GM23338 (cell line): ENCODE measurements at places on chromosomes 5 and 9. TPM values are rescaled to one million over a fixed set of nuclear protein-coding genes. Genes with fewer than 3 reads are reported as not detected.
A peak's percentile ranks its signal among the peaks of the same experiment; 100 is the strongest.

GRCh38 chr5:32298059-32298415, 14.7 kb downstream of the MTMR12 start:
- H3K27ac ChIP-seq = no peak overlapping the region
- H3K36me3 ChIP-seq = peaks cover 17% of the 10 kb centered on the region
- H3K27me3 ChIP-seq = no peaks in the 10 kb centered on the region
- peaks cover 30% of the 10 kb centered on the region for H3K4me1 ChIP-seq
- DNase-seq = no peak
- no peak overlapping the region for H3K4me3 ChIP-seq

Gene LCP2
- 0.35 and 0.38 TPM in 2 replicates for total RNA-seq

Gene ZBTB34
- total RNA-seq = 21.9 and 23.7 TPM in 2 replicates

- peak overlapping the region; percentile 55 for H3K27ac ChIP-seq
- DNase-seq = peak; percentile 35
- no peaks in the 10 kb centered on the region for H3K36me3 ChIP-seq
- H3K4me3 ChIP-seq = no peak overlapping the region
- H3K27me3 ChIP-seq = no peaks in the 10 kb centered on the region
Measured at GRCh38 chr9:132006677-132007370, 72.8 kb downstream of the MED27 start.

DNA sequence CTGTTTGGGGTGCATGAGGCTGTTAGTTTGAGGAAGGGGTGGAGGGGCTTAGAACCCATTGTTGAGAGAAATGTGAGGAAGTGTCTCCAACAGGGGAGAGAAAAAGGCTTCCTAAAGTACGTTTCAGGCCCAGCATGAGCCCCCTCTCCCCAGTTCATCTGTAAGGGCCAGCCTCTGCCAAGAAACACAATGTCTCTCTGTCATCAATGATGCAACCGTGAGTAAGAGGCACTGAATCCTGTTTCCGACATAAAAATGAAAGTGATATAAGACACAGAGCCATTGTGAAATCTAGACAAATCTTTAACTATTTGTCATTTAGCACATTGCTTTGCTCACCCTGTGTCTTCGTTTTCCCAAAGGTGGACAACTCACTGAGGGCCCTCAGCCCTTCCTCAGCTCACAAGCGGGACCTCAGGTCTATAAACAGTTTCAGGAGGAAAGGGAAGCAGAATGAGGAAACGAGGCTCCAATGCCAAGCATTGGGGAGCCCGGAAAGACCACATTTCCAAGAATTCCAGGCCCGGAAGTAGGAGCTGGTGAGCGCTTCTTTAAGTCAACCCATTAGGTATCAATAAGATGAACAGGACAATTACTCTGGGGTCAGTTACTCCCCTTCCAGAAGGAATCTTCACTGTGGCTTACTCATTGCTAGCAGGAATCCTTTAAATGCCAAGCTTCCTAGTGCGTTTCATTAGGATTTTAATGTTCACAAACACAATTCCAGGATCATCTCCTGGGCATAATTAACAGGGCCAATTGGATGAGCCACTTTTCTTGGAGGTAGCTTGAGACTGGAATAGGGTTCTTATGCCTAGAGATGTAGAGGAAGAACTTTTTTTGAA, 59.0 kb upstream of the KLF4 start:
- no peak overlapping the region for H3K27ac ChIP-seq
- H3K4me3 ChIP-seq = no peak overlapping the region
- peaks cover 9% of the 10 kb centered on the region; the same call in 1 of the 2 replicates for H3K4me1 ChIP-seq
- no peak for DNase-seq
- no peaks in the 10 kb centered on the region for H3K36me3 ChIP-seq

Gene BHMT
- total RNA-seq = 2.3 and 4.2 TPM in 2 replicates

GRCh38 chr5:173742432-173742816, 126.0 kb upstream of the BOD1 start:
- peaks cover 30% of the 10 kb centered on the region for H3K4me1 ChIP-seq
- no peak overlapping the region for H3K27ac ChIP-seq
- no peak overlapping the region for H3K4me3 ChIP-seq
- no peaks in the 10 kb centered on the region for H3K27me3 ChIP-seq
- DNase-seq = no peak

GRCh38 chr5:96957254-96958049, 21.6 kb downstream of the LNPEP start:
- H3K27me3 ChIP-seq = no peaks in the 10 kb centered on the region
- no peaks in the 10 kb centered on the region for H3K36me3 ChIP-seq
- H3K4me3 ChIP-seq = no peak overlapping the region
- no peaks in the 10 kb centered on the region for H3K4me1 ChIP-seq

GRCh38 chr5:32170303-32171151, 3.6 kb downstream of the GOLPH3 start:
- no peak for DNase-seq
- no peaks in the 10 kb centered on the region for H3K27me3 ChIP-seq
- no peak overlapping the region for H3K4me3 ChIP-seq
- no peak overlapping the region for H3K27ac ChIP-seq
- H3K4me1 ChIP-seq = peaks cover 7% of the 10 kb centered on the region

- no peak overlapping the region for H3K27ac ChIP-seq
- no peaks in the 10 kb centered on the region for H3K27me3 ChIP-seq
- peaks cover 7% of the 10 kb centered on the region; the same call in 1 of the 2 replicates for H3K4me1 ChIP-seq
- H3K4me3 ChIP-seq = no peak overlapping the region
- no peaks in the 10 kb centered on the region for H3K36me3 ChIP-seq
- no peak for DNase-seq
Measured at GRCh38 chr5:34622098-34622400, 34.1 kb upstream of the RAI14 start.

DNA sequence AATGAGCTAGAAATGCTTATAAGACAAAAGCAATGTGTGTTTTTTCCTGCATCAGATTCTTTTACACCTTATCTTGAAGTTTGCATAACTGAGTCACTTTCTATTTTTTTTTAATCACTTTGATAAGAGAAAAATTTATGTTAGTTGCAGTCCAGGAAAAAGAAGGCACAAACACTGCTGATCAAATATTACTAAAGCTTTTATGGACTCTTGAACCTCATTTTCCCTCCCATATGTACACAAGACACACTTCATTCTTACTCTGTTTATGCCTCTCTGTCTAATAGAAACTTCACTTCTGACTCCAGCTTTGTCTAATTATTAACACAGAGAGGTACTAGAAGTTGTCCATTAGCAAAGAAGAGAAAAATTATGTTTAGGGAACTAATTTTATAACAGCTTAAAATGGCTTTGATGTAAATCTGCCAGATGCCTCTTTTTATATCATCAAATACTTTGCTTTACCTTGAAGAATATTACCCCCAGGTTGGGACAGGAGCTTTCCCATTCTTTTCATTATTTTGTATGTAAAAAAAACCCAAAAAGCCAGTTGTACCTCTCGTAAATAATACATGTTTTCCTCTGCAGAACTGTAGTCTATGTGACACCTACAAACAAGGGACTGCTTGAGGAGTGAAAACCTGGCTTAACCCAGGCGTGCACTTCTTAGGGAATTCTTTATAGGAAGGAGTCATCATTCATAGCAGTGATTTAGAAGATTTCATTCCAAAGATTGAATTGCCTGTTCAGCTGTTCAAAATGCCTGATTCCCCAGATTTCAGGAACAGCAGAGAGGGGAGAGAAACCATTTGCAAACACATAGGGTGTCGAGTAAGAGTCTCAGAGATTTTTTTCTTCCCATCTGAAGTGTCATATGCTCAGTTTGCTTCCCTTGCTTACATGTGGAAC, 72.6 kb downstream of the DAPK1 start:
- no peaks in the 10 kb centered on the region for H3K27me3 ChIP-seq
- no peak for DNase-seq
- H3K4me1 ChIP-seq = peaks cover 68% of the 10 kb centered on the region
- H3K27ac ChIP-seq = no peak overlapping the region

DNA sequence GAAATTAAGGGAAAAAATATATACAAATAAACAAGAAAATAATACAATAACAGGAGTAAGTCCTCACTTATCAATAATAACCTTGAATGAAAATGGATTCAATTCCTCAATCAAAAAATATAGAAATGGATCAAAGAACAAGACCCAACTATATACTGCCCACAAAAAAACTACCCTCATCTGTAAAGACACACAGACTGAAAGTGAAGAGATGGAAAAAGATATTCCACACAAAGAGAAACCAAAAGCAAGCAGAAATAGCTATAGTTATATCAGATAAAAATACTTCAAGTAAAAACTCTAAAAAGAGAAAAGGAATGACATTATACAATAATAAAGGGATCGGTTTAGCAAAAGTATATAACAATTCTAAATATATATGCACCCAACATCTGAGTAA, 66.5 kb downstream of the KIAA0825 start:
- no peak overlapping the region for H3K27ac ChIP-seq
- no peak overlapping the region for H3K4me3 ChIP-seq
- DNase-seq = no peak
- H3K4me1 ChIP-seq = no peaks in the 10 kb centered on the region
- H3K27me3 ChIP-seq = no peaks in the 10 kb centered on the region

DNA sequence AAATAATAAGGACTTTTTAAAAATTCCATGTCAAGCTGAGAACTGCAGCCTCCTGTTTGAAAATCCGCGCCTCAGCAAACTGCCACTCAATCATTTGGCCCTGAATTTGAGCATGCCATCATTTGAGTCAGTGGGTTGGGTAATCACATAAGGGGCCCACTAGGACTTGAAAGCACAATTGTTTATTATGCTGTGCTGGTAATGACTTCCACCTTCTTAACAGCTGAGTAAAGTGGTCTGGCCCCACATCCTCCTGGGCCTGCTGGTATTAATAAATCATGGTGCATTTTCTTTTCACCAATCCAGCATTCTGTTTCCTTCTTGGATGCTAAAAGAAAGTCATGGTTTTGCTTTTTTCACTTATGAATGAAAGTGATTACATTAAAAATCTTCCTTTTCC, 103.0 kb upstream of the CTSL start:
- H3K27me3 ChIP-seq = no peaks in the 10 kb centered on the region
- no peak overlapping the region for H3K4me3 ChIP-seq
- no peak overlapping the region for H3K27ac ChIP-seq
- H3K4me1 ChIP-seq = 0 out of 2 replicates have a peak, but pooled peaks cover 5% of the 10 kb centered on the region
- H3K36me3 ChIP-seq = peaks cover 1% of the 10 kb centered on the region; the same call in 1 of the 2 replicates
- DNase-seq = no peak

DNA sequence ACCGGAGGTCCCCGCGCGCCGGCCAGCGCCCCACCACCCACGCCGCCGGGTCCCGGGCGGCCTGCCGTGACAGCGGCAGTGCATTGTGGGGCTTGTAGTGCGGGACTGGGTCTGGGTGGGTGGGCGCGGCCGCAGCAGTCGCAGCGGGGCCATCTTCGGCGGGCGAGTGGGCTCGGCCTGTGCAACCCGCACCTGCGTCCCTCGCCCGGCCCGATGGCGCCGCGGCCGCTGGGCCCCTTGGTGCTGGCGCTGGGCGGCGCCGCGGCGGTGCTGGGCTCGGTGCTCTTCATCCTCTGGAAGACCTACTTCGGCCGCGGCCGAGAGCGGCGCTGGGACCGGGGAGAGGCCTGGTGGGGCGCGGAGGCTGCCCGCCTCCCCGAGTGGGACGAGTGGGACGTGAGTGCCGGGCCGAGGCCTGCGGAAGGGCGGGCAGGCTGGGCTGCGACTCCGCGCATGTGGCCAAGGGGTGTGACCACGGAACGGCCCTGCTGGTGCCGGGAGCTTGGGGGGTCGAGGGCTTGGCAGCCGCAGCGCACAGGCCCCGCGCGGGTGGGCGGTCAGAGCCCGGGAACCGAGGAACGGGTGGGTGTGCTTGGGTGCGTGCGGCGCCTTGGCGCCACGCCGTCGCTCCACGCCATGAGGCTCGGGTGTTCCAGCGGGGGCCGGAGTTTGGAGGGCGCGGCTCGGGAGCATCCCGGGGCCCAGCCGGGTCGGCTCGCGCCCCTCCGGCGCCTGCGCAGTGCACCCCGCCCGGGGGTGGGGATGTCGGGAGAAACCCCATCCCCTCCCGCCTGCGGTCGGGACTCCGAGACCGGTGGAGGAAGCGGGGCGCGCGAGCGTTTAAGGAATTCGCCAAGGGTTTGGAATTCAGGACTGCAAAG, at the start of gene ARL10:
Gene ARL10 (plus strand): TSS at position 137 of the 881 bp plus-strand sequence. CDS start 77 bp downstream, at position 214.
- peak; percentile 65 for DNase-seq
- H3K27ac ChIP-seq = no peak within 1 kb of the TSS
- peaks cover 3% of the 10 kb centered on the region; the same call in 1 of the 2 replicates for H3K4me1 ChIP-seq
- no peaks in the 10 kb centered on the region for H3K36me3 ChIP-seq
- H3K27me3 ChIP-seq = peaks cover 57% of the 10 kb centered on the region

- H3K4me3 ChIP-seq = peak overlapping the region; percentile 97
- DNase-seq = no peak
- peaks cover 34% of the 10 kb centered on the region for H3K4me1 ChIP-seq
- no peaks in the 10 kb centered on the region for H3K27me3 ChIP-seq
- no peak overlapping the region for H3K27ac ChIP-seq
Measured at GRCh38 chr9:129834489-129835127, 467 bp downstream of the C9orf78 start.

Gene C9orf153
- total RNA-seq = 0.12 TPM in 1 of 2 replicates, not detected in the other

DNA sequence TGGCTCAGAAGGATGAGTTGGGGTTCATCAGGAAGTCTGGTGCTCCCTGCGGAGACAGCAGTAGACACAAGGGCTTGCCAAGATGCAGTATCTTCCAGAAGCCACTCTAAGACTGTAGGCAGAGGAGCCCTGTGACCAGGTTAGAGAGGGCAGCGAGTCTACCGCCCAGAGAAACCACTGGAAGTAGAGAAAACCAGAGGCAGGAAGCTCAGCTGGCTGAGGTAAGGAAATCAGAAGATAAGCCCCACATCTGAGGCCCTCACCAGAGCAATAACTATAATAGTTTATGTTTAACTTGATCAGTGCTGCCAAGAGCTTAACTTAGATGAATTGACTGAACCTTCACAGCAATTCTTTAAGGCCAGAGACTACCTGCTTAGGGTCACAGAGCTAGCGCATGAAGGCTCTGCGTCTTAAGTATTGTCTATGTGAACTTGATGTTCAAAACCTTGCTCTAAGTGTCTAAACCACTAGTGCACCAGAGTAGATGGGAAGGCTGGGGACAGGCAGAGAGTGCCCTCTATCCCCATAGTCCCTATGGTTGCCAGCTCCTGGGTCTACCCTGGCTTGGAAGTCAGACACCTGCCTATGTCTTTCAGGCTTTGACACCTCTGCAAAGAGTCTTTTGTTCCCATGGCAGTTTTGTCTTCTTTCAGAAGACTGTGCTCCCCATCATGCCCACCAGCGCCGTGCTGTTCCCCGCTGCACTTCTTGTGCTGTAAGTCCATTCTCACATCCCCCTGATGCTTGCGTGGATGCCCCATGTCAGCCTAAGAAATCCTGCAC, 228.2 kb upstream of the KLF4 start:
- no peaks in the 10 kb centered on the region for H3K4me1 ChIP-seq
- no peak for DNase-seq
- no peak overlapping the region for H3K27ac ChIP-seq
- no peaks in the 10 kb centered on the region for H3K36me3 ChIP-seq
- no peak overlapping the region for H3K4me3 ChIP-seq

GRCh38 chr5:98454904-98455303, 318.6 kb upstream of the RGMB start:
- H3K4me3 ChIP-seq = no peak overlapping the region
- H3K4me1 ChIP-seq = no peaks in the 10 kb centered on the region
- H3K36me3 ChIP-seq = no peaks in the 10 kb centered on the region

- H3K4me3 ChIP-seq = no peak overlapping the region
- peaks cover 11% of the 10 kb centered on the region for H3K4me1 ChIP-seq
- no peaks in the 10 kb centered on the region for H3K27me3 ChIP-seq
- H3K36me3 ChIP-seq = no peaks in the 10 kb centered on the region
- no peak for DNase-seq
- no peak overlapping the region for H3K27ac ChIP-seq
Measured at GRCh38 chr9:133639613-133640012, 3.5 kb downstream of the DBH start.

- no peak for DNase-seq
- no peaks in the 10 kb centered on the region for H3K27me3 ChIP-seq
- H3K4me1 ChIP-seq = no peaks in the 10 kb centered on the region
- no peak overlapping the region for H3K27ac ChIP-seq
- no peaks in the 10 kb centered on the region for H3K36me3 ChIP-seq
- no peak overlapping the region for H3K4me3 ChIP-seq
Measured at GRCh38 chr5:158746979-158747378, 352.7 kb downstream of the EBF1 start.

Gene SAPCD2
- 55.1 and 60.3 TPM in 2 replicates for total RNA-seq

Gene CDC25C
- 25.6 and 29.9 TPM in 2 replicates for total RNA-seq
